ENCODE measurements at places on chromosomes 6 and 20.
A peak's percentile ranks its signal among the peaks of the same experiment; 100 is the strongest.

GRCh38 chr6:35054106-35054742 lies 86.9 kb downstream of the TCP11 start:
- no peak for DNase-seq

DNA sequence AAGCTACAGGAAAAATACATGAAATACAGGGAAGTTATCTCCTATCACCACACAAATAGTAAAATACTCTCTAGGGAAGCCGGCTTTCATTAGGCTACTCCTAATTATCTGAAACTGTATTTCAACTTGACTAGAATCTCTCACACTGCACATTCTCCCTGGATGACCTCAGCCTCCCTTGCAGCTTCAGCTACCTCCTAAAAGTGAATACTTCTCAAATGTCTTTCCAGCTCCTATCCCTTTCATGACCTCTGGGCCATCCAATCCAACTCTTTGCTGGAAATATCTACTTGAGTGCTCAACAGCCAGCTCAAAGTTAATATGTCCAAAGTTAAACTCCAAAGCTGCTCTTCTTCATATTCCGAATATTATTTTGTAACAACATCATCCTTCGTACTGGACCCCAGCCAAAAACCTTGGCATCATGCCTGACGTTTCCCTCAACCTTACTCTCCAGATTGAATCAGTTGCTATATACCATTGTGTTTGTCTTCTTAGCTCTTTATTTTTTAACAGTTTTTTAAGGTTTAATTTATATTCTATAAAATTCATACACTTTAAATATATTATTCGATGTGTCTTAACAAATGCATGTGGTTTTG lies 29.4 kb upstream of the KIF6 start:
- DNase-seq: no peak

DNA sequence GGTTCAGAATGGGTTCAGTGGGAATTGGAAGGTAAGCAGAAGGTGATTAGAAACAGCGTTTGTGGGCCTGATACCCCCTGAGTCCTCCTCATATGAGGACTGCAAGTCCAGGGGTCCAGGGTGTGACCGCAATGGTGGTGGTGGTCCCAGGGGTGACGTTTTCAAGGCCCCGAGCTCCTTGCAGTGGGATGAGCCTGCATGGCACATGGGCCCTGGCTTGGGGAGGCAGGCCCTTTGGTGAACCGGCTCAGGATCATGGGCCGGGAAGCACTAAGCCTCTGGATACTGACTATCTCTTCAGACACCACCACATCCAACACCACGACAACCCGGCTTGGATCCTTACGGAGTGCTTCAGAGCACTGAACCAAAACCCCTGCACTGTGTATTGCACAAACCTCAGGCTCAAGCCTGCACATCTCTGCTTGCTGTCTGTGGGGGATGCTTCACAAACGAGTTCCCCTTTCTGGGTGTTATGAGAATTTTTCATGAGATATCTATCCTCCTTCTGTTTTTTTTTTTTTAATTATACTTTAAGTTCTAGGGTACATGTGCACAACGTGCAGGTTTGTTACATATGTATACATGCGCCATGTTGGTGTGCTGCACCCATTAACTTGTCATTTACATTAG lies 67.9 kb downstream of the STK35 start:
- no peak for DNase-seq

- no peak for DNase-seq
These were observed 142.3 kb downstream of the TBXT start for GRCh38 chr6:166025149-166025898.

DNA sequence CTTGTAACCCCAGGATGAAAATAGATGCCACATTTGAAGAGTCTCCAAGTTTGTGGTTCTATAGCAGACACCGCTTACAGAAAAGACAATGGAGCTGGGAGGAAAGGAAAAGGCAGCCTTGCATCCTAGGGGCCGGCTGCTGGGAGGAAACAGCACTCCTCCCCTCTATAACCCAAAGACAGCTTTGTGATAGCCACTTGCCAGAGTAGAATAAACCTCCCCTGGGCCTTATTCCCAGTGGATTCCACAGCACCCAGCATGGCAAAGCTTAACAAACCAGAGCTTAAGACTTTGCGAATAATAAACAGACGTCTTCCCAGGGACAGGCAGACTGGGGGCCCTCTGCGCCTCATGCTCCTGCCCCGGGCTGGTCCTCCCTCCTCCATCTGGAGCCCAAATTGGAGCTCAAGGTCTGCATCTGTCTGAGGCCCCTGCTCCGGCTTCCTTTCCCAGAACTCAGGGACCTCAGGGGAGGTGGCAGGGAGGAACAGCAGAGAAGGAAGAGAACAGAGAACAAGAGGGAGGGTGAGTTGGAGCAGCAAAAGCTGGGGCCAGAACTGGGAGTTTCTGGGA lies 8.8 kb upstream of the TAF8 start:
- DNase-seq: no peak

DNA sequence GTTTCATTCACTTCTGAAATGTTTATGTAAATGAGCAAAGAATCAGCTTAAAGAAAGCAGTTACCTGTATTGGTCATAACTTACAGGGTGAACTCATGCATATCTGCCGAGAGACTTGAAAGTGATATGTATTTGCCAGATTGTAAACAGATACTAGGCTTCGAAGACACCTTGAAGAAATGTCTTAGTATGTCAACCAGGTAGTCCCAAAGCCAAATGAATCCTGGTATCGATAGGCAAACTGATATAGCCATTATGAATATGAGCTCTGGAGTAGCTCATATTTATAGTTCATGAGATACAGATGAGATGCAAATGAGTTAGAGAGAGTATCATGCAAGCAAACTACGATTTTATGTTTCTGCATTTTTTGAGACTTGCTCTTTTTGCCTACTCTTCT lies 55.8 kb downstream of the RNF182 start:
- DNase-seq: no peak

- DNase-seq: no peak
These were observed 10.3 kb upstream of the MYB start for GRCh38 chr6:135170849-135171248.

DNA sequence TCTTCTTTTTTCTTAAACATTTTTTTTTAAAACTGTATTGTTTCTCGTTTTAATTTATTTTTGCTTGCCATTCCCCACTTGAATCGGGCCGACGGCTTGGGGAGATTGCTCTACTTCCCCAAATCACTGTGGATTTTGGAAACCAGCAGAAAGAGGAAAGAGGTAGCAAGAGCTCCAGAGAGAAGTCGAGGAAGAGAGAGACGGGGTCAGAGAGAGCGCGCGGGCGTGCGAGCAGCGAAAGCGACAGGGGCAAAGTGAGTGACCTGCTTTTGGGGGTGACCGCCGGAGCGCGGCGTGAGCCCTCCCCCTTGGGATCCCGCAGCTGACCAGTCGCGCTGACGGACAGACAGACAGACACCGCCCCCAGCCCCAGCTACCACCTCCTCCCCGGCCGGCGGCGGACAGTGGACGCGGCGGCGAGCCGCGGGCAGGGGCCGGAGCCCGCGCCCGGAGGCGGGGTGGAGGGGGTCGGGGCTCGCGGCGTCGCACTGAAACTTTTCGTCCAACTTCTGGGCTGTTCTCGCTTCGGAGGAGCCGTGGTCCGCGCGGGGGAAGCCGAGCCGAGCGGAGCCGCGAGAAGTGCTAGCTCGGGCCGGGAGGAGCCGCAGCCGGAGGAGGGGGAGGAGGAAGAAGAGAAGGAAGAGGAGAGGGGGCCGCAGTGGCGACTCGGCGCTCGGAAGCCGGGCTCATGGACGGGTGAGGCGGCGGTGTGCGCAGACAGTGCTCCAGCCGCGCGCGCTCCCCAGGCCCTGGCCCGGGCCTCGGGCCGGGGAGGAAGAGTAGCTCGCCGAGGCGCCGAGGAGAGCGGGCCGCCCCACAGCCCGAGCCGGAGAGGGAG lies 580 bp downstream of the VEGFA start:
- DNase-seq: peak; percentile 71

GRCh38 chr6:140546640-140547039 lies 1172.2 kb upstream of the CITED2 start:
- DNase-seq: no peak

DNA sequence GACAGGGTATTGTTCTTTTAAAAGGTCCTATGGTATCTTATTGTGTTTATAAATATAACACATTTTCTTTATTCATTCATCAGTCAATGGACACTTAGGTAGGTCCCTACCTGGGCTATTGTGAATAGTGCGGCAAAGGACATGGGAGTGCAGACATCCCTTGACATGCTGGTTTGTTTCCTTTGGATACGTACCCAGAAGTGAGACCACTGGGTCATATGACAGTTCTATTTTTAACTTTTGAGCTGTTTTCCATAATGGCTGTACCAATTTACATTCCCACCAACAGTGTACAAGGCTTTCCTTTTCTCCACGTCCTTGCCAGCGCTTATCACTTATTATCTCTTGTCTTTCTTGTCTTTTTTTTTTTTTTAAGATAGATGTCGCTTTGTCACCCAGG lies 627.5 kb downstream of the PRKN start:
- DNase-seq: no peak

GRCh38 chr6:30101444-30102413 lies 11.2 kb downstream of the TRIM31 start:
- peak; percentile 86 for DNase-seq

DNA sequence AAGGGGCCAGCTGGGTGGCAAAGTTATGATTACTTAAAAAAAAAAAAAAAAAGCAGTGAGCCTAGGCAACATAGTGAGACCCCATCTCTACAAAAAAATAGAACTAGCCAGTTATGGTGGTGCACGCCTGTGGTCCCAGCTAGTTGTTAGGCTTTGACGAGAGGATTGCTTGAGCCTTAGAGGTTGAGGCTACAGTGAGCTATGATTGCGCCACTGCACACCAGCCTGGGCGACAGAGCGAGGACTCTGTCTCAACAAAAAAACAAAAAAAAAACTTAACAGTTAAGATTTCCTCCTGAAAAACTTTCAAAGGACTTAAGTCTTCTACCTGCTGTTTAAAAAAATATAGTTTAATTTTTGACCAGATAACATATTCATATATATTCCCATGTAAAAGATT lies 2.4 kb downstream of the GTSF1L start:
- no peak for DNase-seq

DNA sequence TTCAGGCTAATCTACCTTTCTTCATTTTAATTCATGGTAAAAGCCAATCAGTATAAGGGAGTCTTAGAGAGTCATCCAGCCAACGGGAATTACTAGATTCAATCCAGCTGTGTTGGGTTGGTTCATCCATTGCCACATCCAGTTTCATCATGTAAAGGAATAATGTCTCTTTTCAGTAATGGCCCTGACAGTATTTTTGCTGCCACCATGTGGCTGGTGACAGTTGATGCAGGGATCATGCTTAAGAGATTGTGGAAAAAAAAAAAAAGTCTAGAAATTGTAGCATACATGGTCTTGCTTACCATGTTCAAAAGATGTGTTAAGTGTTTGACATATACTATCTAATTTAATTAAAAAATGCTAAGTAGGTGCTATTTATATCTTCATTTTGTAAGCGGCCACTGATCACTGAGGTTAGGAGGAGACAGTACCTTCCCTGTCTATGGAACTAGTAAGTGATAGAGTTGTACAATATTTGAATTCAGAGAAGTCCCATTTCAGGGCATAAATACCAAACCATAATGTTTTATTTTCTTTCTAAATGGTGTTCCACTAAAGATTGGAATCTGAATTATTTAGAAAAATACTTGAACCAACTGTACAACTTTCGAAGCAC lies 135.9 kb downstream of the KHDRBS2 start:
- DNase-seq: peak; percentile 4

- DNase-seq: no peak
These were observed 4.8 kb downstream of the FBXO30 start for GRCh38 chr6:145809785-145810184.

DNA sequence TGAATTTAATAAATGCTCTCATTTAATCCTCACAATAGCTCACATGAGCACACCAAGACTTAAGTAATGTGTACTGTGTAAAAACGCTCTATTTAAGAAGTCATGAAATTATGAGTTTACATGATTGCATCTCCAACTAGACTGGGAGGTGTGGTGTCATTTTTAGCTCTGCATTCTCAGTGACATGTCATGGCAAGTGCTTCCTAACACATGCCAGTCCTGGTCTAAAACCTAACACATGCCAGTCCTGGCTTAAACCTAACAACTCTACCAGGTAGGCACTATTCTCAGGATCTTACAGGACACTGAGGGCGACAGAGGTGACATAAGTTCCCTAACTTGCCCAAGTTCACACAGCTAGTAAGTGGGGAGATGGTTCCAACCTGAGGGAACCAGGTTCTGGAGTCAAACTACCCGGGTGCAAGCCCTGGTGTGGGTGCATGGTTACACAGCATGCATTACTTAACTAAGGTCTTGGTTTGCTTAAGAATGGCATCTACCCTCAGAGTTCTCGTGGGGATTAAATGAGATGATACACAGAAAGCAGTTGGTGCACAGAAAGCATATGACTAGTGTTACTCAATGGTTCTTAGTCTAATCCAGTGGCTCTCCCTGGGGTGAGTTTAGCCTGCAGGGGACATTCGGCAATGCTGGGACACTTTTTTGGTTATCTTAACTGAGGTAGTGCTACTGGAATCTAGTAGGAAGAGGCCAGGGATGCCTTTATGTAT lies 14.7 kb downstream of the CLDN20 start:
- DNase-seq: no peak

- DNase-seq: no peak
These were observed 18.9 kb upstream of the SLC13A3 start for GRCh38 chr20:46670228-46670584.

GRCh38 chr6:145475794-145476396 lies 259.4 kb downstream of the EPM2A start:
- DNase-seq: no peak

DNA sequence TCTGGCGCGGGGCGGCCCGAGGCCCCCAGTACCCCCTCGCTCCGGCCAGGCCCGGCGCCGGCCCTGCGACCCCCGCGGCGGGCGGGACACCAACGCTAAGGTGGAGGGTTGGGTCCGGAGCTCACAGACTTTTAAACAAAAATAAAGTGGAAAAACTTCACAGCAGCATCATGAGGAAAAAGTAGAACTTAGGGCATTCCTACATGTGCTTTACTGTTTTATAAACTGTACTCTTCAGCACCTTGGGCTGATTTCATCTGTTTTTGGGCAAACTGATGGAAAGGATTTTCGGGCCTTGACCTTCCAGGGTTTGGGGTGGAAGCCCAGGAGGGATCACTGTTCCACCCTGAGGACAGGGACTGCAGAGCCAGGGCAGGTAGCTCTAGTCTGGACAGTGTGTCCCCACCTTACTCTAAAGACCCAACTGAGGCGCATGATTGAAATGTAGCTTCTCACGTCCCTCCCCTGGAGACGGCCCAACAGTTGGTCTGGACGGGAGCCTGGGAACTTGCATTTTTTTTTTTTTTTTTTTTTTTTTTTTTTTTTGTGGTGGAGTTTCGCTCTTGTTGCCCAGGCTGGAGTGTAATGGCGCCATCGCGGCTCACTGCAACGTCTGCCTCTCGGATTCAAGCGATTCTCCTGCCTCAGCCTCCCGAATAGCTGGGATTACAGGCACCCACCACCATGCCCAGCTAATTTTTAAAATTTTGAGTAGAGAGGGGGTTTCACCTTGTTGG lies 740 bp downstream of the NELFCD start:
- DNase-seq: peak; percentile 44

GRCh38 chr6:159713984-159714383 lies 13.3 kb upstream of the WTAP start:
- DNase-seq: no peak

DNA sequence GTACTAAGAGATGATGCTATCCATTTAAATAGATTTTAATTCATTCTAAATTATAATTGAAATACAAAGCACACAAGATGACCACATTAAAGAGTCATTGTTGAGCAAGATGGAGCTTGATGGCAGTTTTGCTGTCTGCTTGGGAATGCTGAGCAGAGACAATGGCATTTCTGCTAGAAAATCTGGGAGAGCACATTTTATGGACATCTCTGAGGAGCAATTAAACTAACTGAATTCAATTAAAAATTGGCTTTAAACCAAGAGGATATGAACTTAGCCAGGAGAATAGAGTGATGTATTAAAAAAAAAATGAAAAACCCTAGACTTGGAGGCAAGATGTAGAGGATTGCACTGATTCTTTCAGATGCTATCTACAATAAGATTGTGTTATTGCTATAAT lies 19.1 kb upstream of the ADGRB3 start:
- DNase-seq: no peak
